ENCODE measurements at places on chromosomes 12 and 14.

- no peak for DNase-seq
These were observed 591 bp downstream of the GXYLT1 start for GRCh38 chr12:42144158-42144407.

- DNase-seq = no peak
These were observed 75.2 kb upstream of the TBX5 start for GRCh38 chr12:114481200-114481535.

DNA sequence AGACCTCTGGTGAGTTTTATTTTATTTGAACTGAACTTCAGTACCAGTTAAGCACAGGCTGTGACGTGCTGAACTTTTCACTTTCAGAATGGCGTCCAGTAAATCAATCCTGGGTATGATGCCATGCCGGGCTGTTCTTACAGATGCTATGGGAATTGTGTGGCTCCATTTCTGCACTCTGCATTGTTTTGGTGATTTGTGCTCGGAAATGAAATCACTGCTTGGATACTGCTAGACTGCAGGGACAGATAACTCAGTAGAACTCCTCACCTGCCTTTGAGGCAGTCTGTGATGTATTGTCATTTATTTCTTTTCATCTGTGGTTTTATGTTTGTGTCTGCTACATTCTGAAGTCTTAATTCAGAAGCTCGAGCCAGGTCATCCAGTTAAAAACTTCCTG is 172.7 kb downstream of the PTPN11 start:
- no peak for DNase-seq

GRCh38 chr14:95946867-95947266 is 70.2 kb downstream of the TUNAR start:
- DNase-seq = no peak

DNA sequence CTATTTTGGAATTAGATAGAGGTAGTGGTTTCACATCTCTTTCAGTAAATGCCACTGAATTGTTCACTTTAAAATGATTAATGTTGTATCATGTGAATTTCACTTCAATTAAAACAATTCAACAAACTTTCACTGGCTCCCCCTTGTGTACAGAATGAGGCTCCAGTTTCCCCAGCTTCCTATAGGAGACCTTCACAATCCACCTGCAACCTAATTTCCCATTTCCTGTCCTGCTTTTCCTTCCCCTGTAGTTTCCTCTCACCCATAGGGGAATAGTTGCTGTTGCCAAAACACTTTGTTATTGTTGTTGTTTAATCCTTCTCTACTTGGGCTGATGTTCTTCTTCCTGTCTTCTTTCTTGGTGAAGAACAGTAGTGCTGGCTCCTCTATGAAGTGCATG is 59.8 kb downstream of the NPAS3 start:
- DNase-seq = no peak

GRCh38 chr12:2295941-2296461 is 243.2 kb downstream of the CACNA1C start:
- DNase-seq = peak; percentile 66

GRCh38 chr12:57203791-57204190 is 12.8 kb upstream of the NXPH4 start:
- no peak for DNase-seq

DNA sequence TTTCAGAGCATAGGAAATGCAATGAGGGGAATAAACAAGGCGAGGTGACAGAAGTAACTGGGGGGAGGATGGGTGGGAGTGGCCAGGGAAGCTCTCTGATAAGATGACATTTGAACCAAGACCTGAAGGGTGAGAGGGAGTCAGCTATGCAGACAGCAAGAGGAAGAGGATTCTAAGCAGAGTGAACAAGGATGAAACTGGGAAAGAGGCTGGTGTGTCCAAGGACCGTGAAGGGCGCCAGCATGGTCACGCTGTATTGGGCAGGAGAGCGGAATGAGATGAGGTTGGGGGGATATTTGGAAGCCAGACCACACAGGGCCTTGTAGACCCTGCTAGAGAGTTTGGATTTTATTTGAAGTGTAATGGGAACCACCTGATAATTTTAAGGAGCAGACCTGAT is 10.5 kb upstream of the PPP1R1A start:
- no peak for DNase-seq

DNA sequence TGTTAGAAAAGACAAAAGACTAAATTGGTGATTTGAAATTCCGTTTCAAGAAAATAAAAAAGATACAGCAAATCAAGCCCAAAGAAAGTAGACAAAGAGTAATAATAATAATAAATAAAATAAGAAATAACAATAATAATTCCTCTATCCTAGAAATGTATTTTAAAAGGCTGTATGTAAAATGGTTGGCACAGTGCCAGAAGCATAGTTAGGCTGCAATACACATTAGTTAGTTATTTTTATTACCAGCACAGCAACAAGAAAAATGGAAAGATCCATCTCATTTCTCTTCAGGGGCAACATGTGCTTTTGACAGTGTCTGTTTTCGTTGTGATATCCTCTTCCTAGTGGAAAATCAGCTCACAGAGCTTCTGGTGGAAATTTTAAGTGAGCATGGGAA is 174.1 kb upstream of the TMTC1 start:
- DNase-seq = no peak

- no peak for DNase-seq
These were observed 153.2 kb upstream of the SOX5 start for GRCh38 chr12:24102676-24103075.

DNA sequence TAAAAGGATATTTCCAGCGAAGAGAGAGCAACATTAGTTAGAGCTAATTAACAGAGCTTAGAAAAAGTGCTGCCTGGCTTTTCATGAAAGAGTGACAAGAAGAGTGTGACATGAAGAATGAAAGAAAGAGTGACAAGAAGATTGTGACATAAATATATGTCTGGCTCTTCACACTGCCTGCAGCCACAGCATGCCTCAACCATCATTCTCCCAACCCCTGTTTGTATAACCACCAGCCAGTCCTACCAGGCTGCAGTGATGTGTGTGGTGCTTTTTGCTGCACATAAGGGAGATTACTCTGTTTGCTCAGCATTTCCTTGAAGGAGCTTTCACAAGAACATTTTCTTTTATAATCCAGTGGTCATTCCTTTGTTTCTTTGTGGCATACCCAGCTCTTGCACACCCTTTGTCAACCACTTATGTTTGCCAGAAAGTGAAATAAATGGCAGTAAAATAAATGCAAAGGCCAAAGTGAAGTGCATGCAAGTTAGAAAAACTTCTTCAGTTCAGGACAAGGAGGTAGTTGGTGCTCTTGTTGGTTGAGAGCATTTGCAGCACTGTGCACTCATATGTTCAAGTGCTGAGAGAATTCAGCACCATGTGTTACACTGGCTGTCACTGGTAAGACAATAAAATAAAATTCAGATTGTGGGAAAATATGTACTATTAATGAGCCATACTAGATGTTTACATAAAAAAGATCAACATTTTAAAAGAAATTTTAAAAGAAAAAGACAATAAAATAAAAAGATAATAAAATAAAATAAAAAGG is 50.6 kb downstream of the KIF21A start:
- no peak for DNase-seq

DNA sequence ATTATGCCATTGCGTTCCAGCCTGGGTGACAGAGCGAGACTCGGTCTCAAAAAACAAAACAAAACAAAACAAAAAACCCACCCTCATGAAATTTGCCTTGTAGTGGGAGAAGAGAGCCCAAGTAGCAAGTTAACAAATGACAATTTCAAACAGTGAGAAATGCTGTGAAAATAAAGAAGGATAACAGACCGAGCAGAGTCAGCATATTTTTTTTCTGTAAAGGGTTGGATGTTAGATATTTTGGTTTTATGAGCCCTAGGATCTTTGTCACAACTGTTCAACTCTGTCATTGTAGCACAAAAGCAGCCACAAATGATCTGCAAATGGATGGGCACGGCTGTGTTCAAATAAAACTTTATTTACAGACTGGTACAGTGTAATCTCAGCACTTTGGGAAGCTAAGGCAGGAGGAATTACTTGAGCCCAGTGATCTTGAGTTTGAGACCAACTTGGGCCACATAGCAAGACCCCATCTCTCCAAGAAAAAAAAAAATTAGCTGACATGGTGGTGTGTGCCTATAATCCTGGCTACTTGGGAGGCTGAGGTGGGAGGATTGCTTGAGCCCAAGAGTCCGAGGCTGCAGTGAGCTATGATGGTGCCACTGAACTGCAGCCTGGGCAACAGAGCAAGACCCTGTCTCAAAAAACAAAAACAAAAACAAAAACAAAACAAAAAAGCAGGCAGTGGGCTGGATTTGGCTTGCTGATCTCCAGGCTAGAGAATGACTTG is 117.1 kb downstream of the PTPN11 start:
- no peak for DNase-seq

DNA sequence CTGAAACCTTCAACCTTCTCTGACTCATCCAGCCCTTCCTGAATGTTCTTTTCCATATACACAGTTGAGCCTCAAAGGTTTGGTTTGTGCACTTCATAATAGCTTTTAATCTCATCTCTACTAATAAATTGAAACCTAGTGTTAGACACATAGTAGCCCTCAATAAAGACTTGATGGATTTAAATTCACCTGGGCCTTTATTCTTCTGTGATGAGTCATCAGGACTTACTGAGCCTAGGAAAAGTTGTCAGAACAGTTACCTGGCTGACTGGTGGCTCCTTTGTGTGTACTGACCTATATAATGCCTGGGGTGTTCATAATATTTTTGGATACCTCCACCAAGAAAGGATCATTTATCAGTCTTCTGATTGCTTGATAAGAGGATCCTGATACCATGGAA is 86.4 kb upstream of the NTF3 start:
- DNase-seq = no peak

DNA sequence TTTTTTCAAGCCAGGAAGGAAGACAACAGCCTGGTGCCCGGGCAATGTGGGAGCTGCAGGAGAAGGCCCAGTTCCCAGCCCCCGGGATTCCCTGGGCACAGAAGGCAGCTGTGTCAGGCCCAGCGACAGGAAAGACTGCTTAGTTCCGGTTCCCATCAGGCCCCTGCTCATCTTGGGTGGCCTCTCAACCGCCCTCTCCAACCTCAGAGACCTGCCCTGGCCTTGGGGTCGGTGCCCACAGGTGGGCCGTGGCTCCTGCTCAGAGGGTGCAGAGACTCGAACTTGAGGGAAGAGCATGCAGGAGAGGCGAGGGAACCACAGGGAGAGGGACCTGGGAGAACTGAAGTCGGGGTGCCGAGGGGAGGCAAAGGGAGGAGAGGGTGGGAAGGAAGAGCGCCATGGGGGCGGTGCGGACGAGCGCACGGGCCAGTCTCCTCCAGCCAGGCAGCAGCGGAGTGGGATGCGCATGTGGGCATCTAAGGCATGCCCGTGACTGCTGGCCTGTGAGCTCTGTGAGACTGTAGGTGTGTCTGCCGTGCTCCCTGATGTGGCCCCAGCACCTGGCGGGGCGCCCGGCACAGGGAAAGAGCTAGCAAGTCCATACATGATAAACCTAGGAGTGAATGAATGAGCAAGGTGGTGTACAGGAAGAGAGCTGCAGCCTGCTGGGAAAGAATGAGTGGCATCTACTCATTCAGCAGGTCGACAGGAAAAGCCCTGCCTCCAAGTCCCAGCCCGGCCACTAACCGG is 42.7 kb downstream of the SSH1 start:
- no peak for DNase-seq

DNA sequence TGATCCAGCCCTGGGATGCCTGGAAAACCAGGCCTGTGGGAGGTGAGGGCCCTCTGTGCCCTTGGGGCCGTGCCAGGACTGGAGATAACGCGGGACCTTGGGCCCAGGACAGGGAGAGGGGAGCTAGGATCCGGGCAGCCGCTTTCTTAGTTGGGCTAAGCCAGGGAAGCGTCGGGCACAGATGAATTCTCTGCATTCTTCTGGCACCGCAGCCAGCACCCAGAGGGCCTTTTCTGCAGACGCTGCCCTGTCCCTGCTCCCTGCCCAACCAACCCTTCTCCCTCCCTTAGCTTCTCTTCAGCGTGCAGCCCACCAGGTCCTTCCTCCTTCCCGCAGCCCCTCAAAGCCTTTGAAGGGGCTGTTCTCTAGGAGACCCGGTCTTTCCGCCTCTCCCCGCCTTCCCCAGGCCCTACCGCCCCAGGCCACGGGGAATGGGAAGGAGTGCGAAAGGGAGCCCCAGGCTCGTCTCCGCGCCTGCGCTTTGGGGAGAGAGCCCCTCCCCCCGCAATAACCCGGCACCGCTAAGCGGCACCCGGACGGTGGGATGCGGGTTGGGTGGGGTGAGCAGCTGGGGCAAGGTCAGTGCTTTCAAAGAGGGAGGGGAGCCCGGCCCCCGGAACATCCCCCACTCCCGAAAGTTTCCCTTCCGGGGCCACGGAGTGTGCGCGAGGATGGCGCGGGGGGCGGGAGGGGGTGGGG is 663 bp downstream of the NCKAP5L start:
- DNase-seq = peak; percentile 44

DNA sequence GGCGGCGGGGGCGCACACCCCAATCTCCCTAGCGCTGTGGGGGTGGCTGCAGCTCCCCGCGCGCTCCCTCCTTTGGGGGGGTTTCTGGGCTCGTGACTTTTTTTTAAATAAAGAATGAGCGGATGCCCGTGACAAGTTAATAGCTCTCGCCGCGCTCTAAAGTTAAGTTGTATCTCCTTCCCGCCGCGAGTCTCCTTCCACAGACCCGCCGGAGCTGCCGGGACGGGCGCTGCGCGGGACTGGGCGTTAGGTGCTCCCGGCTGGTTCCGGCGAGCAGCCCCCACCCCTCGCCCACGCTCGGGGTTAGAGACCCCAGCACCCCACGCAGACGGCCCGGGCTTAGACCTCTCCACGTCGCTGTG is 82.6 kb upstream of the HMGA2 start:
- no peak for DNase-seq

DNA sequence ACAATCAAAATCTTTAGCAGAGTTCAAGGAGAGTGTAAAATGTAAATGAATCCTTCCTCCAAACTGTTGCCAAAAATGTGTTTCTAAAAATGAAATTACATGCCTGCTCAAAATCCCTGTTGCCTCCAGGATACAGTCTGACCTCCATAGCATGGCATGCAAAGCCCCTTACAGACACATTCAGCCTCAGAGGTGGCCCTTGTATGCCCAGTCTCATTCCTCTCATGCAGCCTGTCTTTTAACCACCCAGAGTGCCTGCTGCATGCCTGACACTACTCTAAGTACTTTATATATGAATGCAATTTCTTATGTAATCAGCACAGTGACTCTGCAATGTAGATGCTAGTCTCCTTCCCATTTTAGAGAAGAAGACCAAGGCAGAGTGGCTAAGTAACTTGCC is 24.4 kb upstream of the PTPRQ start:
- DNase-seq = no peak

DNA sequence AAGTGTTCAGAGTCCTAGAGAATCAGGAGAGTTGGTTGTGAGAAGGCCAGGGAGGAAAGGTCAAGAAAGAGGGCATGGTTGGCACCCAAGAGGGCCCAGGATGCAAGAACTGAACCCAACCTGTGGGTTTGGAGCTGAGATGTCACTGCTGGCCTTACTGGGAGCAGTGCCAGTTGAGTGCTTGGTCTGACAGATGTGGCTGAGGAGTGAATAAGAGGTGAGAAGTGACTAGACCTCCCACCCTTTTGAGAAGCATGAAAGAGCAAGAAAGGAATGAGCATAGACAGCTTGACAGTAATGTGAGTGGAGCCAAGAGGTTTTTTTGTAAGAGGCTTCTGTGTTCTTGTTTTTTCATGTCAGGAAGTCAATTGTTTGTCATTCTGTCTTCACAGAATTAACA is 95.3 kb downstream of the FGD4 start:
- no peak for DNase-seq

- DNase-seq = peak; percentile 35
These were observed 47.7 kb upstream of the CMKLR1 start for GRCh38 chr12:108386709-108387360.

GRCh38 chr14:68639000-68639757 is 153.7 kb downstream of the ZFP36L1 start:
- DNase-seq = no peak
